ENCODE measurements at places on chromosomes 12 and 14. TPM values are rescaled to one million over a fixed set of nuclear protein-coding genes. Genes with fewer than 3 reads are reported as not detected.

DNA sequence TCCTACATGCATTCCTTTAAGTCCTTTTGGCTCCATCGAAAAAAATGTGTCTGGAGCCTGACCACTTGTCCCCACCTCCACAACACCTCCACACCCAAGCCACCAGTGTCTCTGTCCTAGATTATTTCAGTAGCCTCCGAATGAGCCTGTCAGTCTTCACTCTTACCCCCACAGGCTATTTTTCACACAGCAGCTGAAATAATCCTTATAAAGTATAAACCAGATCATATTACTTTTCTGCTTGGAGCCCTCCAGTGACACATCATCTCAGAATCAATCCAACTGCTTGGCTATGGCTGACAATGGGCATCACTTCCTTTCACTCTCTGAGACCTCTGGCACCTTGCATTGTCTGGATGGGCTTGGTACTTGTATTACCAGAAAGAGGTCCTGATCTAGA lies 44.9 kb downstream of the BBS10 start:
- DNase-seq = no peak

GRCh38 chr14:93015064-93015463 lies 92.1 kb downstream of the CHGA start:
- DNase-seq = no peak

DNA sequence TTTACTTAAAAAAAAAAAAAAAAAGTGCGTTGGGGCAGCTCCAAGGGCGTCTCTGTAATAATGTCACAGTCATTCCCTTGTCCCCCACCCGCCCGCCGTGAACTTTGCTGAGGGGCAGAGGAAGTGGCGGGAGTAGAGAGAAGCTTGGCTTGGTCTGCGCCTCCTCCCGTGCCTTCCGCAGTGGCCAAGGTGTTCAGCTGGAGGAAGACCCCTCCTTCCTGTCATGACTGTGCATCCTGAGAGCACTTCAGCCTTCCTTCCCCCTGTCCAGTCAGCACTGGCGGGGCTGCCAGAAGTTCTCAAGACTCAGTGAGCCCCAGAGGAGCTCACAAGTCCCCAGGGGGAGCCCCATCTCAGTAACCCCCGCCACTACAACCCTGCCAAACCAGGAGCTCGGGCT lies 32.2 kb downstream of the AACS start:
- DNase-seq = no peak

DNA sequence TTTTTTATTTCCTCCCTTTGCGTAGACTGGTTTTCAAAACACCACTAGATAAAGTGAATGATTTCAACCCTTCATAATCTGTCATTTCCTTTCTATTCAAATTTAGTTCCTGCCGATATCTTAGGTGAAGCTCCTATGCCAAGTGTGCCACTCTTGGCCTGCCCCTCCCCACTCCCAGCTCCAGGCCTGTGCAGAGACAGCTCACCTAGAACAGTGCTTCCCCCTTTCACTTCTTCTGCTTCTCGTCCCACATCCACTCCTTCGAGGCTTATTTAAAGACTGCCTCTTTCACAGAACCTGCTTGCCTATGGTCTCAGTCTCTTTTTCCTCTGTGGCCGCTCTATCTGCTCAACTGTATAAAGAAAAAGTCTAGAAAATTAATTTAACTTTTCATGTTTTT lies 473.8 kb downstream of the RAD51B start:
- DNase-seq = no peak

DNA sequence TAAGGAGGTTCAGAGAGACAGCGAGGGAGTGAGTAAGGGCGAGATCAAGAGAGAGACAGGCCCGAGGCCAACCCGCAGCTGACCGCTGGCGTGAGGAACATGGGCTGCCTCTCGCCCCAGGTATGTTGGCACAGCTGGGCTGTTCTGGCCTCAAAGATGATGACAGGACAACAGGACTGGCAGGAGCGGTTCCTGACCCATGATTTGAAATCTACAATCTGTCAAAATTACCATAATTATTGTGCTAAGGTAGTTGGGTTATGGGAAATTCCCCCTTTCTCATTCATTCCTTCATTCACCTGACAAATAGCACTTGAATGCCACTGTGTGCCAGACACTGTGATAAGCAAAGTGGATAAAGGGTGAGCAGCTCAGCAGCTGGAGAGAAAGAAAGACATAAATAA lies 5.1 kb upstream of the ENDOU start:
- DNase-seq = no peak

DNA sequence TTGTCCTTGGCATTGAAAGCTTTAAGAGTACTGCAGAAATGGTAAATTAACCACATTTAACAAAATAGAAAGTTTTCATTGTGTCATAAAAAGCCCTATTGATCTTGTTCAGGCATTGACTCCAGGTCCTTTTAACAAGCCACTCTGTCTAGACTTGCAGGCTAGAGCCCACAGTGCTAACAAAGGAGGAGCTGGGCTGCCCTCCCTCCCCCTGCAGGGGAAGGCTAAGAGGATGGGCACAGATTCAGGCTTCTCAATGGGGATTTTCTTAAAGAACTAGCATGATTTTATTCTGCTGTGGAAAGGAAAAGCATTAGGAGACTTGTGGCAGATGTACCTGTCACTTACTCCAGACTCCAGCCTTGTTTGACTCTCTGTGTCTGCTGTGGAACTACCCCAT lies 463.6 kb downstream of the NRXN3 start:
- DNase-seq = no peak

DNA sequence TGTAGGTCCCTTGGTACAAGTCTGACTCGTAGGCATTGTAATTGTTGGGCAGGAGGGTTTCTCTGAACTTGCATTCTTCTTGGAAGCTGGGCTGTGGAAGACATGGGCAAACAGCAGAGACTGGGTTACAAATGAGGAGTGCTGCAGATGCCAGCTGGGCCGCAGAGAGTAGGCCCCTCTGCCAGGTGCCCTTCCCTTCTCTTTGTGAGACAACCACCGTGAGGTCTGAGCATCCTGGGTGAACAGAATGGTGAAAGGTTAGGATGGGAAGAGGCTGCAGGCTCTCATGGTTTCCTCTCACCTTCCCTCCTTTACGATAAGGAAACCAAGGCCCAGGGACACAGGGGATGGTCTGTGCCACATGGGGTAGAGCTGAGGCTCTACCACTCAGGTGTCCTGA lies 11.3 kb downstream of the FGF6 start:
- no peak for DNase-seq

DNA sequence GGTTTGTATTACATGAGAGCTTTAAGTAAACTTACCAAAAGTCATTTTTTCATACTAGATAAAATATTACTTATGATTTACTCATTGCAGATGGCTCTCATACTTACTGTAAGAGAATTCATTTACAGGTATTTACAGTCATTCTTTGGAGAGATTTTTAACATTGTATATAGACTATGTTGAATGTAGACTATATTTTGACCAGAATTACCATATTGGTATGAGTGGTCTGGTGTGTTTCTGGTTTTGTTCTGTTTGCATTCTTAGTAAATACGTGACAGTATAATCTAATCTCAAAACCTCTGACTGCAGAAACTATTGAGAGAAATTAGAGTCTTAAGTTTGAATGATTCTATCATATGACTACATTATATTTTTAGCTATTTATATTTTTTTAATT lies 91.1 kb downstream of the USP15 start:
- no peak for DNase-seq

DNA sequence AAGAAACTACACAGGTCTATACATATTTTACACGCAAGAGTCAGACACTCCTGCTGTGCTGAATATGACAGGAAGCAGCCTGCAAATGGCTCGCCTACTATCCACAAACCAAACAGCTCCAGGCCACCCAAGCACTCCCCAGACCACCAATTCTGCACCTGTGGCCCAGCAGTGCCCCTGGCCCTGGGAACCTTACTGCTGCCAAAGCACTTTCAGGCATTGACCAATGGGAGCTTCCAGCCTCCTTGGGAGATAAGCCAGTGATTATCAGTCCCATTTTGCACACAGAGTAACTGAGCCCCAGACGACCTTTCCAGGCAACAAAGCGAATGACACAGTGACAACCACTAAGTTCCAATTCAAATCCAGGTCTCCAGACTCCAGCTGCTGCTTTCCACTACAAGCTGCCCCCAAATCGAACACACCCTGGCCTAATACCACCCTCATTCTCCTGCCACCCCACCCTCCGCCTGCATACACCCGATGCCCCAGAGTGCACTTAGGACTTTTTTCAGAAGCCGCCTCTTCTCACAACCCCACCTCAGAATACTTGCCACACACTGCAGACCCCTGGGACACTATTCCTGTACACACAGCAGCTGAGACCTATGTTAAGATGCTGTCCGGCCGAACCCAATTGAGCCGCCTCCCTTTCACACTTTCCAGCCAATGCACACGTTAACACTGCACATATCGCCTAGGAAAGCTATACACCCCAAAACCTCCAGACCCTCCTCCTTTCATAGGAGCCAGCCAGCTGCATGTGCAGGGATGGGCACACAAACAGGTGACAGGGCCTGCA lies 126.1 kb upstream of the PRMT8 start:
- DNase-seq = no peak

- DNase-seq = no peak
Measured at GRCh38 chr12:95731519-95731958, 59.0 kb downstream of the NTN4 start.

- DNase-seq = no peak
Measured at GRCh38 chr12:130970165-130970907, 16.6 kb downstream of the ADGRD1 start.

DNA sequence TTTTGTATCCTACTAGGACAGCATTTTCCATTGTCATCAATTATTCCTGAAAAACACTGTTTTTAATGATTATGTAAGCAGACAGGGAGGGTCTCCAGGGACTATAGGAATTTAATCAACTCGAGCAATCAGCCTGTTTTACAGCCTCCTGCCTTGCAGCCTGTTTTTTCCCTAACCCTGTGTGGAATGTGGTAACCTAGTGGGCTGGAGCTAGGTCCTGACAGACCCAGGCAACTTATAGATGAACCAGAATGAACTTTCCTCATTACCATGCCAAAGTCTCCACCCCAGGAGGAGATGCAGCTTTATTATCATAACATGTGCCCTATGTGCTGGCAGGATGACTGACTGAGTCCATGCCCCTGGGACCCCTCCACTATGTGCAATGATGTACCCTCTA lies 375.1 kb downstream of the BMP4 start:
- no peak for DNase-seq

GRCh38 chr14:34111953-34112352 lies 161.1 kb upstream of the EGLN3 start:
- no peak for DNase-seq

- DNase-seq = no peak
Measured at GRCh38 chr12:131862600-131862993, 31.8 kb upstream of the ULK1 start.

GRCh38 chr12:2647186-2647585 lies 147.6 kb upstream of the FKBP4 start:
- DNase-seq = no peak

The GAS2L3 gene
- 0.43 TPM for polyA plus RNA-seq

The TAC3 gene
- polyA plus RNA-seq = not detected

The KRT81 gene
- not detected for polyA plus RNA-seq

The MGP gene
- polyA plus RNA-seq = 252 TPM

The C1S gene
- 53.4 TPM for polyA plus RNA-seq
